CD4-positive, alpha-beta T cell treated with Interferon gamma for 1 hour (primary cell): ENCODE measurements at places on chromosomes 1 and 21.

DNA sequence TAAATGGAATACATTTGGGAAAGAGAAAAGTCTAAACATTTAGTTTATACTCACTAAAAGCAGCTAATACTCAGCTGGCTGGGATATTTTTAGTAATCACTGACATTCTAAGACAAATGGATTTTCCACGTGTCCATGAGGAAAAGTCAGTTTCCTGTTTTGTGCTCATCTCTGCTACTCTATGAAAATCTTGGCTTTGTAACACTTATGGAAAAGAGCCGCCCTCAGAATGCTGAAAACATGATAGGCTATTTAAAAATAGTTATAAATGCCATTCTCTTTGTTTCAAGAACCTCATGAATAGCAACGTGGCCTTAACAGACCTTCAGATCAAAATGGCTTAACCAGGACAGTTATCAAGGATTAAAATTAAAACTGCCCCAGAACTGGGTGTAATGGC lies 29.9 kb downstream of the MRAP start:
- DNase-seq: no peak

- no peak for DNase-seq
Observed at GRCh38 chr1:151990856-151991198, 2.8 kb downstream of the S100A10 start.

DNA sequence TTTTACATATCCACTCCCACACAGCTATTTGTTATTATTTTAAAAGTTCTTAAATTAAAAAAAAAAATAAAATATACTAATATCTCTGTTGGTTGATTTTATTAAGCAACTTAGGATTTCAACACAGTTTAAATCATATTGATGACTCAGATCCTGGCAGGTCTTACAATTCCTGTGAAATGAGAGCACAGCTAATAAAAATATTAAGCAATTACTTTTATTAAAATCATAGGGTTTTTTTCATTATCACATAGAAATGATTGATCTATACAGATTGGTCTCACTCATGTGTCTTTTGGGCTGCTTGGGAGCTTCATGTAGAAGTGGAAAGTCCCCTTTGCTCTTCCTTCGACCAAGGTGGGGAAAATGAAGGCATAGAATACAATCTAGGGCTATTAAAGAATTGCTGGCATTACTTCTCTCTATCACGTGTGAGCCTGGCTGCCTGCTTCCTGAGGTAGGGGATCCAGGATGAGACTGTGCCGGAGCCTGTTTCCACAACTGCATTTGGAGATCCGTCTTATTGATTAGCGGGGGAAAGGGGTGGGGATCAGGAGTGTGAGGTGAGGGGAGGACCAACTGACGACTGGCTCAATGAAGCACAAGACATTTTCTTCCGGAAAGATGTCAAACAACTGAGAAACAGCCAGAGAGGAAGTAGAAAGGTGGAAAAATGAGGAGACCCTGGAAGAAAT lies 858.0 kb downstream of the USP25 start:
- no peak for DNase-seq

DNA sequence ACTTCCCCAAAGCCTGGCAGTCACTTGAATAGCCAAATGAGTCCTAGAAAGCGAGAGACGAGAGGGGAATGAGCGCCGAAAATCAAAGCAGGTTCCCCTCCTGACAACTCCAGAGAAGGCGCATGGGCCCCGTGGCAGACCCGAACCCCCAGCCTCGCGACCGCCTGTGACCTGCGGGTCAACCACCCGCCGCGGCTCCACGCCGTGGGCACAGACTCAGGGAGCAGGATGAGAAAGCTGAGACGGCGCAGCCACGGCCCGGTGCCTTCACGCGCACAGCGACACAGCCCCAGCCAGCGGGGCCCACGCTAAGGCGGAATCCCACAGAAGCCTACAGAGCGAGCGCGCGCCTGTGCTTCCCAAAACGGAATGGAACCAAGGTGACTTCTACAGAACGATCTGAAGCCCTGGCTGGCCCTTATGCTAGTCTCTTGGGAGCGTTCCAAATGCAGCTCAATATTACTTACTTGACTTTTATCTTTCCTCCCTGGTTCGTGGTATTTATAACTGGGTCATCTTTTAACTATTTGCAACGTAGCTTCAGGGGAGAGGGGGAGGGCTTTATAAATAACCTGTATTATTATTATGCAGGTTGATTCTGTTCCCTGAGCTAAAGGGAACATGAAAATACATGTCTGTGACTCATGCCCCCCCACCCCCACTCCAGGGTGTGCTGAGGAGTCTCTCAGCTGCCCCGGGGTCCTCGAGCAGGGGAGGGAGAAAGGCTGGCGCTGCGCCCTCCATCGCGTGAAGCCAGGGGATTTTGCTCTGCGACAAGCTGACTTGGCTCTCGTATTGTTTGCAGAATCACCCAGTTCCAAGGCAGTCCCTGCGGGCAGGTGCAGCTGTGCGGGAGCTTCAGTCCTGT lies 1.7 kb downstream of the TSPEAR start:
- no peak for DNase-seq

- DNase-seq: no peak
Observed at GRCh38 chr1:174914991-174915390, 84.8 kb upstream of the CACYBP start.

- no peak for DNase-seq
Observed at GRCh38 chr1:59532102-59532501, 235.2 kb downstream of the FGGY start.

DNA sequence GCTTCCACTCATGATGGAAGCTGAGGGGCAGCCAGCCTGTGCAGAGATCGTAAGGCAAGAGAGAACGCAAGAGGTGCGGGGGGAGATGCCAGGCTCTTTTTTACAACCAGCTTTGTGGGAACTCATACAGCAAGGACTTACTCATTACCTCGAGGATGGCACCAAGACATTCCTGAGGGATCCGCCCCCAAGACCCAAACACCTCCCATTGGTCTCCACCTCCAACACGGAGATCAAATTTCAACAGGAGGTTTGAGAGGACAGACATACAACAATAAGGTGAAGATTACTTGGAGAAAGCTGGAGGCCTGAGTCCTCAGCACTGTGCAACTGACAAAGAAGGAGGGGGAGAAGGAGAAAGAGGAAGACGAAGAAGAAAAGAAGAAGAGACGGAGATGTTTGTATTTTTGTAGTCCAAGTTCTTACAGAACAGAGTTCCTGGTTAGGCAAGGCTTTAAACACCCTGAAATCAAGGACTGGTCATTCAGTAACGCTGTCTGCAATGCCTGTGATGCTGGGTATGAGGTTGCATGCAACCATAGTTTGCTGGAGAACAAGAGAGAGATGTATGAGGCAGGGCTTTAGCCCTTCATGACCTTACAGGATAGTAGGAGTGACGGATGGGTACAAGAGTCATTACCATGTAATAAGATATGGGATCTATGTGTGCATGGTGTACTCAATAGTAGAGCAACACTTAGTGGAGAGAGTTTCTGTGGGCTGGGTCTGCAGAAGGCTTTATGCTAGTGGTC lies 19.7 kb upstream of the GALNT2 start:
- DNase-seq: no peak

DNA sequence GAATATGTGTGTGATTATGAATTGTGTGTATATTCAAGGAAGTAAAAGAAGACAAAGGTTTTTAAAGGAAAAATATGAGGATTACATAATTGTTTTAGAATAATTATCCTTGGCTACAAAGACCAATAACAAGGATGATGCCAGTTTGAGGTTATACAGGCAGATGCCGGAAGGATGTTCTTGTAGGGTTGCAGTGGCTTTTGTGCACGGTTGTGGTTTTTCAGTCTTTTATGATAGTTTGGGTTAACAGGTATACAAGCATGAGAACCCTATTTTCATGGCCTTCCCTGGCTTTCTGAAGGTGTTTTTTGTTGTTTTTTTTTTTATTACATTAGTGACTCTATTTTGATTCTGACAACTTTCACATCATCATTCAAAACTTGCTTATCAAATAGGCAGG lies 4.9 kb downstream of the CR2 start:
- DNase-seq: peak; percentile 35

DNA sequence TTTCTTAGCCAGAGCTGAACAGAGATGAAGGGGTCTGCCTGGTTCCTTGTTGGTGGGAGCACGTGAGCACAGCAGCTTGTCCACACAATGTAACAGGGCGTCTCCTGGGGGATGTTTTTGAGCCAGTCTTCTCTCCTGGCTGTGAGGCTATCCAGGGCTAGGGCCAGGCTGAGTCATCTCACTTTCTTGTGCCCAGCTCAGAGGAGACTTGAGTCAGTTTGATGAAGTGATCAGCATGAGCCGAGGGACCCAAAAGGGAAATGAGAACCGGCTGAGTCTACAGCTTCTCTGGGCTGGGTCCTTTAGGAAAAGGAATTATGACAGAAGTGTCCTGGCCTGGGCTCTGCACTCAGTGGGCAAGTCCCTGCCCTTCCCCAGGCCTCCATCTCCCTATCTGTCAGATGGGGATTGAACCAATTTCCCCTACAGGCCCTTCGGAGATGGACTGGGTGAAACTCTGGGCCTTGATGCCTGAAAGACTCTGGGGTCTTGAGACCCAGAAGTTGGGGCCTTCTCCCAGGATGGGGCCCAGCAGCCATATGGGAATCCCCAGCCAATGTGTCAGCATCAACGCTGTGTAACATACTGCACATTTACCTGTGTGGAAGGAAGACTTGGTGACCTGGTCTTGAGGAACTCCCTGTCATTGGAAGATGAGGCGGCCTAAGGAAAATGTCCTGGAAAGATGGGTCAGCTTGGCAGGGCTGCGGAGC lies 36.6 kb downstream of the DMRTB1 start:
- no peak for DNase-seq

GRCh38 chr1:27515626-27516025 lies 25.7 kb upstream of the WASF2 start:
- no peak for DNase-seq

GRCh38 chr1:86747304-86747703 lies 42.9 kb downstream of the SH3GLB1 start:
- DNase-seq: no peak

- no peak for DNase-seq
Observed at GRCh38 chr21:36962098-36962780, 4.2 kb downstream of the HLCS start.

DNA sequence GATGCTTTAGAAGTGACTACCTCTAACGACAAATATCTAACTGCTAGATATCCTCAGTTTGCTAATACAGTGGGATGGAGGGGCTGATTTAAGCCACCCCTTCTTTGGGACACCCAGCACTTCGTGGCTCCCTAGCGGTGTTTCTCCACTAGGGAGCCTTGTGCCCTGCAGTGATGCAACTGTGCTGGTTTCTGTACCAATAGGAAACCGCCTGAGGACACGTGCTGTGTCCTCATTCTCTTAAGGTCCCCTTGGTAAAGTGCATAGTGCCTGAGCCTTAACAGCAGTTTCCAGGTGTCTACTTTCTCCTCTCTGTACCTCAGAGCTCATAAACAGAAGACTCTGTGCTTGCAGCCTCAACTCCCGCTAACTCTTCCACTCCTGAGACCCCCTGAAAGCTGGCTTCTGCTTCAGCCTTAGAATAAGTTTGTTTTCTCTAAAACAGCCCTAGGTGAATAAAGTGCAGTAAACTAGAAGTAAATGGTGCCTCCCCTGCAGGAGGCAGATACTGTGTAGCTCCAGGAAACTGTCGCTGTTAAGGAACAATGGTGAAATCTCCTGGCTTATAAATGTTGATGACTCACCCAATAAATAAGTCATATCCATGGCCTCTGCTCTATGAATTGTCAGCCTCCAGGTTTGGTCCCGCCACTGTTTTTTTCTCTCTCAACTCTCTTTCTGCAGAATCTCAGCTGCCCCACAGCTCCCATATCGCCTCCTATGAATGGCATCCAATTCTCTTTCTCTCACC lies 130.4 kb downstream of the AK5 start:
- DNase-seq: no peak

DNA sequence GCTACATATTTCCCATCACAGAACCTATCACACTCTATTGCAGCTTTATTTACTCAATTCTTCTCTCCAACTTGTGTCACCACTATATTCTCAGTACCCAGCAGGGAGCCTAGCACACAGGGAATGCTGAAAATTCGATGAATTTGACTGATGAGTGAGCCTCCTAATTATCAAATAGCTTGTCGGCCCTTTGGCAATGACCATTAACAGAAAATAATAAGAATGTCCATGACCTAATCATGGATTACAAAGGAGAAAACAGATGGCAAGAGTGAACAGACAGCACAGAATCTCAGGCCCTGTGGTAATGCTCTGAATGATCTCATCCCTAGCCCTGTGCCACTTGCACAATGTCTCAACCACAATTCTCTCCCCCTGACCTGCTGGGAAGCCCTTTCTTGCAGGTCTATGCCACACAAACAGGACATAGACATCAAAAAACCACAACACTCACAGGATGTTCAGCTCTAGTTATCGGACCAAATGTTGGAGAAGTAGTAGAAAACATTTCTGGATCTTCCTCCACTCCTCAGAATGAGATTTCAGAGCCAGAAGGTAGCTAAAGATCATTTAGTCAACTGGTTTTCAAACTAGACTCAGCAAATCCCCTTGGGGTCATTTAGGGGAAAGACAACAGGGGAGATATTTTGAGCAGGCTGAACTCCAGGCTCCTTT lies 68.4 kb downstream of the LUZP1 start:
- DNase-seq: peak; percentile 53

GRCh38 chr1:40658751-40659648 lies 6.5 kb downstream of the RIMS3 start:
- no peak for DNase-seq

GRCh38 chr1:224182057-224182865 lies 779 bp upstream of the DEGS1 start:
- DNase-seq: peak; percentile 44

- DNase-seq: no peak
Observed at GRCh38 chr1:53733975-53734649, 4.9 kb downstream of the GLIS1 start.

- DNase-seq: peak; percentile 21
Observed at GRCh38 chr1:180213401-180214170, 16.5 kb upstream of the LHX4 start.

DNA sequence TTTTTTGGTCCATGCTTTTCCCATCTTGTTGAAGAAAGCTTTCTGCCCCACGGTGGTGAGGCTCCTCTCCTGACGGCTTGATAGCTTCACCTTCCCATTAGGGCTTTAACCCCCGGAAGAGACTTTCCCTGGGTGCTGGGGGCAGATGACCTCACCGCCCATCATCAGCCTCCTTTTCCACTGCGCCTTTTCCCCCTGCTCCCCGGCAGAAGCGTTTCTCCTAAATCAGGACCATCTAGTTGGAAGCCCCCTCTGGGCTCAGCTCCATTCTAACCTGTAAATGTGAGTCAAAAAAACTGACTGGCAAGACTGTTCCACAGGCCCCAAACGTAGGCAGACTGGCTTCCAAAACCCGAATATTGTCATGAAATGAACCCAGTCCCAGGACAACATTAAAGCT lies 6.7 kb downstream of the POFUT2 start:
- DNase-seq: no peak

DNA sequence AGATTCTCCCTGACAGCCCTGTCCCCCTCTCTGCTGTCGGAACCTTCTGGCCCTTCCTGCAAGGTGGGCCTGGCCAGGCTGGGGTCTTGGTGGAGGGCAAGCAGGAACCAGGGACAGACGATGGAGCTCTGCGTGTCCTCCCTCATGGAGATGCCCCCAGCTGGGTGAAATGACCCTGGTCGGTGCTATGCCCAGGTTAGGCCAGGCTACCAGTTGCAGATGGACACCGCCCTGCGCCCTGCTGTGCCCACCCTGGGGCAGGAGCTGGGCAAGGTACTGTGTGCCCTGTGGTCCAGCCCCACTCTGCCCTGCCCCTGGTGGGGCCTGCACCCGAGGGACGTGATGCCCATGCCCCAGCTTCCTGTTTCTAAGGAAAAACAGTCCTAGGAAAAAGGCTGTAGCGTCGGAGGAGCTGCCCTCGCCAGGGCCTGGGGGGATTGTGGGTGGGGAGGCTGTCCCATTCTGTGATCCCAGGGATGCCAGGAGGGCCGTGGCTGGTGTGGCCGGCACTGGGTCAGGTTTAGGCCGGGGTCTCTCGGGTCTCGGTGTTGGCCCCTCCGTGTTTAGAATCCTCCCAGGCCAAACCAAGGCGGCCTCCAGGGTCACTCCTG lies 77.6 kb downstream of the MORN1 start:
- DNase-seq: no peak
